ENCODE measurements at places on chromosomes 3 and 15.

- DNase-seq = no peak
Observed at GRCh38 chr3:172591876-172592771, 68.9 kb upstream of the TNFSF10 start.

DNA sequence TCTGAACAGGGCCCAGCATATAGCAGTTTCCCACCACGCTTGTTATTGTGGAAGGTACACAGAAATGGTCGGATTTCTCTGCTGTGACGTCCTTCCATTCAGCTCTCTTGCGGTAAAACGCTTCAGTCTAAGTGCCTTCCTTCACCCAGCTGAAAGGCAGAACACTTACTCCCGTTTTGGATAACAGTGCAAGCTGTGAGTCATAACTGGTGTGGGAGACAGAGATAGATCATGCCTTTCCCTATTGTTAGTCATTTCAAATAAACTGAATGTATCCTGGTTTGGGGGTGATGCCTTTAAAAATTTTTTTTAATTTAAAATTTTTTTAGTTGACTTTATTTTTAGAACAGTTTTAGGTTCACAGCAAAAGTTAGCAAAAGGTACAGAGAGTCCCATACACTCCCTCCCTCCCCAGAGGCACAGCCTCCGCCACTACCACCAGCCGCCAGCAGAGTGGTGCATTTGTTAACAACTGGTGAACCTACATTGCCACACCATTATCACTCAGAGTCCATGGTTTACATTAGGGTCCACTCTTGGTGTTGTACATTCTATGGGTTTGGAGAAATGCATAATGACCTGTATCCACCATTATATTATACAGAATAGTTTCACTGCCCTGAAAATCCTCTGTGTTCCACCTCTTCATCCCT lies 94.9 kb upstream of the NSMCE3 start:
- peak; percentile 73 for DNase-seq

DNA sequence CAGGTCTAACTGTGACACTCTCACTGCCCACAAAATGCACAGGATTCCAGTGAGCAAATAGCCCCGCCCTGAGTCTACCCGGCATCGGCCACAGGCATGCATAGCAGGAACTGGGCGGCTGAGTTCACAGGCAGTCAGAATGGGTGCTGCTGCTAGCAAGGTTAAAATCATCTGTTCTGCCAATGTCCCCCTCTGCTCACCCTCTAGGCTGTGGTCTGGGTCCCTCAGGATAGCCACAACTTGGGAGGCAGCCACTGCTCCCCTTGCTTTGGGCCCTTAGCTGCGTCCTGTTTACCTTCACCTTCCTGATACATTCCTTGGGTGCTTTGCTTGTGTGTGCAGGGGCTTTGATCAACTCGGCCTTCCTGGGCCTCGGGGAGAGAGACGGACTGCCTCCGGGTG lies 232.9 kb upstream of the RGMA start:
- peak; percentile 59 for DNase-seq

DNA sequence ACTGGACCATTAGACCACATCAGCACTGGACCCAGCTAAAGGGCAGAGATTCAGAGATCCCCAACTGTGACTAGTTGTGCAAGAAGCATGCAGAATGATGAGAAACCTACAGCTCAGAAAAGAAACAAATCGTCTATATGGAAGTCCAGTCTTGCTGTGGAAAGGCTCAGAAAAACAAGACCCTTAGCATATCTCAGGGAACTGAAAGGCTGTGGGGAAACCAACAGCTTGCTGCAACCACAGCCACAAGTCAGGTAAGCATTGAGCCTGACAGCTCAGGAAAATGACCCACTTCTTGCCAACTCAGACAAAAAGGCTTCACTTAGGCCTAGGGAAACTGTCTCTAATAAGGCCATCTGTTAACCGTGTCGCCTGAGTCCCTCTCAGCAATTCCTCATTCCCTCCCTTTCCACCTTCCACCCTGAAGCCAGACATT lies 145.6 kb downstream of the LSAMP start:
- no peak for DNase-seq

DNA sequence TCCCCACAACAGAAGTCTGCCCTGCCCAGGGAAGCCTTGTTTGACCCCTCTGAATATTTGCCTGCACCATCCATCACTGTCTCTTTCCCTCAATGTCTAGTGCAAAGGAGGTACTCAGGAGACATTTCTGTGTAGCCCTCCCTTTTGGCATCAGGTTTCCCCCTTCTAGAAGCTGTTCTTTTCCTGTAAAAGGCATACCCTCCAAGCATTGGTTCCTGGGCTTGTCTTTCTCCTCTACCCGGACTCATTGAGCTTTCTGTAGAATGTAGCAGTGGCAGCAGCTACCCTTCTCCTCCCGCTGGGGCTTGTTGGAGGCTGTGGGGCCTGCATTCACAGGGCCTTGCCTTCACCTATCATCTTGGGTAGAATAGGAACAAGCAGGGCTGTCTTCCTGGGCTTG lies 63.5 kb downstream of the CTDSPL start:
- DNase-seq = no peak

GRCh38 chr3:146889626-146890025 lies 284.5 kb upstream of the PLSCR5 start:
- DNase-seq = no peak

GRCh38 chr15:98969126-98969735 lies 38.4 kb downstream of the PGPEP1L start:
- no peak for DNase-seq

All from NCI-H226 (cell line).